Activated CD4-positive, alpha-beta memory T cell treated with anti-CD3 and anti-CD28 coated beads, Interleukin-2, amount 10 ng/mL, durations not matched to agents 7 days and 5 days (primary cell): ENCODE measurements at places on chromosomes 3 and 15.

GRCh38 chr3:127908202-127908601, 6.8 kb upstream of the KBTBD12 start:
- DNase-seq = no peak

DNA sequence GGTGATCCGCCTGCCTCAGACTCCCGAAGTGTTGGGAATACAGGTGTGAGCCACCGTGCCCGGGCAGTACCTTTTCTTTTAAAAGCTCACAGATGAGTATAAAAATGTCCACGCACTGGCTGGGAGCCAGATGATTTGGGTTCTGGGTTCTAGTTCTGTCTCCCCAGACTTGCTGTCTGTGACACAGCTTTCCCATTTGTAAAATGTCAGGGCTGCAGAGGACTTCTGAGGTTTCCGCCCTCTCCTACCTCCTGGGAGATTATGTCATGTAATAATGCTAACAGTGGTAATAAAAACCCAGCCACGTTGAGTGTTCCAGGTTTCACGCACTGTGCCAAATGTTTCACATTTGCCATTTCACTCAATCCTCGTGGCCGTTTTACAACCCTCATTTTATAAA, 1.3 kb upstream of the PPP4R2 start:
- no peak for DNase-seq

GRCh38 chr15:96549136-96549535, 218.6 kb downstream of the NR2F2 start:
- DNase-seq = no peak

- no peak for DNase-seq
Measured at GRCh38 chr15:33500432-33501195, 189.8 kb downstream of the RYR3 start.

DNA sequence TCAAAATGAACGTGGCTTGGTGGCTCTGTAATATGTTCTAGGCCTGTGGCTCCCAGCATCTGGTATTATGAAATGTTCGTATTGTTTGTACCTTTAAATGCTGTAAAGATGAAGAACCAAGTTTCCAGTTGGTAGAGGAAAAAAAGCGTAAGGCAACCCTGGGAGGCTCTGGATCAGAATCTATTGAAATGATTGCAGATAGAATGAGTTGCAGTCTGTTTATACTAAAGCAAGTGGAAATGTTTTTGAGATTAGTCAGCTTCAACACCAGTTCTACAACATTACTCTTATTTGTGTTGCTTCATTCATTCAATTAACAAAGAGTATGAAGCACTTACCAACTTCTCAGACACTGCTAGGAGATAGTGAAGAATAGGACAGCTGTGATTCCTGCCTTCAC, 5.3 kb downstream of the ARL6IP5 start:
- DNase-seq = no peak

DNA sequence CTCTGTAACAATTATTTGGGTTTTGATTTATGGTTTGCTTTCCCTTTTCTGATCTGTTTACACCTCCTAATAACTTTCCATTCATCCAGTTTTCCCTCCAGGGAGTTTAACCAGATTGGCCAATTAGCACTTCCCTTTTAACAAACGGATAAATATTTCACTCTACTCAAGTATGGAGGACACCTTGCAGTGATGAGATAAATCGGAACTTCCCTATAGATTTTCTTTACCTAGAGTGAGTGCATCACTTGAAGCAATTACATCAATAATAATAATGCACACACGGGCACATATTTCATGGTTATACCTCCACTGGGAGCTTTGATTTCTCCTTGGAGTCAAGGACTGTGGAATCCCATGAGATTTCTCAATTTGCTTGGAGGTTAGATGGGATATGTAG, 239.1 kb upstream of the CFAP20DC start:
- DNase-seq = no peak

- peak; percentile 59 for DNase-seq
Measured at GRCh38 chr3:149808209-149808829, 4.7 kb upstream of the RNF13 start.

- DNase-seq = no peak
Measured at GRCh38 chr3:17059989-17060550, 175.3 kb downstream of the PLCL2 start.

DNA sequence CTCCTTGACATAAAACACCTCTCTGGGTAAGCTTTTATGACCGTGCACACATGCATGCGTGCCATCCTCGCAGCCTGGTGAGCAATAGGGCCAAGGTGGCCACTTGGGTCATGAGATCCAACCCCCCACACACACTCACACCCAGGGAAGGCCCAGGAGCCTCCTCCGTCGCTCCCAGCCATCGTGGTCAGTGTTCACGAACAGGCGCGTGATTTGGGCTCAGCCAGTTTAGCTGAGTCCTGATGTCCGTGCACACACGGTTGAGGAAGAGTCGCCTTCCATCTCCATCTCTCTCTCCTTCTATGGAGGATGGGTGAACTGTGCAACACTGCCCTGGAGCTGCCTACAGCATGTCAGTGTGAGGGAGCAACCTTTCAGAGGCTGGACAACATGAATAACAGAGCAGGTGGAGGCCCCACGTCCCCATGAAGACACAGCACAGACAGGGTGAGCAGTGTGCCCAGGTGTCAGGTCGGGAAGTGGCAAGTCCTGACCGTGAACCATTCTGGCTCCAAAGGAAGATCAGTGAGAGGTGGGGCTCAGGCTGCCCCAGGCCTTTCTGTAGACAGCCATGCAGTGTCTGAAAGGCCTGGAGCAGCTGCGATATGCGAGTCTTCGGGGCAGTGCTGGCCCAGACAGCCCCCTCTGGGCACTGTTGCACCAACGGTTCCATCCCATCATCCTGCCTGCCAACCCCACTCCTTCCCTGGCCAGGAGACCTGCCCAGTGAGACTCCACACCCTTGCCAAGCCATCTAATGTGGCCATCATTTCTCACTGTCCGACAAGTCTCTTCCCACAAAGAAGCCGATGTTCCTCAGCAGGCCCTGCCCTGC, 253.4 kb downstream of the OCA2 start:
- DNase-seq = no peak

- DNase-seq = no peak
Measured at GRCh38 chr3:148006508-148006907, 597.3 kb downstream of the ZIC1 start.

DNA sequence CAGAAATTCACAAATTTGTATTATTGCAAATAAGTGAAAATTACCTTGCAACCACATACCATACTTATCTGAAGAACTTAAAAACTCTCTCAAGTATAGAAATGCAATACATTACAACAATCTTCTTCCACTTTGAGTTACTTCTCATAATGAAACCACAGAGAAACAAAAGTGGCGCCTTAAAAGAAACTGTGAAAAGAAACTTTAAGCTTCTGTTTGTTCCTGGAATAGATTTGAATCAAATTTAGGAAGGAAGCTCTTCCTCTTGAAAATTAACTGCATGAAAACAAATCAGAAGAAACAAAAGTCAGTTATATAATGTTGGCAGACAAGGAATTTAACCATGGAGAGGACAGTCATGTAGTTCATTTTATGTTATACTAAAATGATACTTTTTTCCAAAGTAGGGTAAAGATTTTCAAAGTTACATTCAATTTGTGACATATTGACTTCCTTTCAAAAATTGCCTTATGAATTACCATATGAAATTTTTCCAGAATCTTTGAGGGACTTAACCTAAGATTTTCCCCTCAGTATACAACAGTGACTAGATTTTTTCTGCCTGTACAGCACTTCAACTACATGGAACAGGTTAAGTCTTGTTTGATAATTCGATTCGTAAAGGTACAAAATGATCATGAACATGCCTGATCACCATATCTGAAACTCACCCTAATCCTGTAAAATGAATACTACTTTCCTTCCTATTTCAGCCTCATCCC, 57.6 kb upstream of the TNFSF10 start:
- DNase-seq = no peak

DNA sequence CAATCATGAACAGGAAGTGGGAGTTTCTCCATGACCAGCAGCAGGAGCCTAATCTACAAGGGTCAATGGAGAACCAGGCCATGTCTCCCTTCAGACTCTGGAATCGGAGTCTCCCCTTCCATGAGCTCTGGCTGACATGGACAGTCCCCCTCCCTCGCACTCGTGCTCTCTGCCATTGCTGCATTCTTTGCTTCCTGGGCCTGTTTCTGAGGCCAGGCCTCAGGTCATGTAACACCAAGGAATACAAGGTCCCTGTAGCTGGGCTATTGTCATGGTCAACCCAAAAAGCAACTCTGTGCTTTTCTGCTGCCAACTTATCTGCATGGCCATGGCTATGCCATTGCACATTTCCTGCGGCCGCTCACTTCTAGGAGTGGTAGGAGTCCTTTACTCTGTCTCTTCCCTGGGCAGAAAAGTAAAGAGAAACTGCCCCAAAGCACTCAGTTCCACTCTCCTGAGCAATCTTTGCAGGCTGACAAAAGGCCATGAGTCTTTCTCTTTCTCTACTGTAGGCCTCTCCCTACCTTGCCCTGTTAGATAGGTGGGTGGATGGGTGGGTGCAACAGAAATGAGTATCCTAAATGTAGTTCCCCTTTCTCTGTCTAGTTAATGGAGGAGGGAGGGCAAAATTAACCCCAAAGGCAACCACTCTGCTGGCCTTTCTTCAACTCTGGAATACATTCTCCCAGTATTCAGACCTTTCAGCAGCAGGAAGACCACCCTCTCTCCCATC, 40.8 kb upstream of the PROK2 start:
- no peak for DNase-seq

DNA sequence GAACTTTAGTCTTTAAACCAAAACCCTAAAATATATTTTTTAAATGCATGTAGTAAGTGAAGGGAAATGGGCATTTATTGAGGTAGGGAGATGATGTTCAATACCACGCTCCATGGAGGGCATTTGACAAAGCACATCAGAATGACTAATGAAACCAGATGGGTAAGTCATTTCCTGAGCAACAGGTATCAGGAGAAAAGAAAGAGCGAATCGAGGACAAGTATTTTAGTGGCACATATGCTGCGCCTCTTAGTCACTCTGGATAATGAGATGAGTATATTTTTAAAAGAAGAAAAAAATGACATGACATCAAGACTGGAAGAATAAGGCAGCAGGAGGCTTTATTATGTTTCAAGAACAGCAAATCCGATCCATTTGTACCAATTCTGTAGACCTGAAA, 129.0 kb upstream of the ARHGEF3 start:
- no peak for DNase-seq

DNA sequence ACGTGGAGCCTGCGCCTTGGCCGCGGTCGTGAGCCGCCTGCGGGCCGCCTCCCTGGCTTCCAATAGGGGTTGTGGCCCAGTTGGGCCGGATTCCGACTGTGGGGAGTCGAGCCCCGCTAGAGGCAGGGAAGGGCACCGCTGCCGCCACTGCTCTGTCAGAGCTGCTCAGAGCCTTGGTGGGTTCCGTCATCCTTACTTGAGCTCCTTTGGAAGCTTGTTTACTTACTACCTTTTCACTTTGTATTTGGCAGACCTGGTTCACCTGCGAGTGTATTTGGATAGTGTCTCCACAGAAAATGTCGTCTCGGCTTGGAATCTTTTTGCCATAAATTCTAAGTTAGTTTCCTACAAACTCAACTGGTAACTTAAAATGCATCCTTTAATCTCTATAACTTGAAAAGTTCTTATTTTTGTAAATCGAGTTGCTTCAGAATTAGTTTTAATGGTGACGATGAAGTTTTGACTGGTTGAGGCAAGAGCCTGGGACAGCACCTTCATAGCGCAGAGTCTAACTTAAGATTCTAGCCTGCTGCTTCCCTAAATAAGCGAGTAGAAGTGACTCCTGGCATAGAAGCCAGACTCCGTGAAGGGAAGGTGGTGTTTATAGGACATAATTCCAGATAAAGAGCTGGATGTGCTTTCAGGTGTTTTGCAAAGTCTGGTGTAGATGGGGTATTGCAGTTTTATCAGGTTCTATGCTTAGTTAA, 800 bp downstream of the DAG1 start:
- no peak for DNase-seq

GRCh38 chr3:42188376-42188775, 77.6 kb downstream of the CCK start:
- DNase-seq = no peak

DNA sequence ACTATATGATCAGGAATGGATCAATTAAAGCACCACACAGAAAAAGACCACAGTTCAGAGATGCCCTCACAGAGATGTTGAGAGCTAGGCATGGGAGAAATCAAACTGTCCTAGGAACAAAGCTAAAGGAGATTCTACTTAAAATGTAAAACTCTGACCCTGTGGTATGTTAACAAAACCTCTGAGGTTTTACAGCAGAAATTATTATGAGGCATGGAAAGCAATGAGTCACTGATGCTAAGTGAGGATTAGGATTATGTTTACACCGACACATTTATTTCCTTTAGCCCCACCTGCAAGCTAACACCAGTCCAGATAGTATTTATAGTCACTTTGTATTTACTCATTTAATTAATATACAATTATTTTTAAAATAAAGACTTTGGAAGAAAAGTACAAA, 1242.2 kb downstream of the OTOL1 start:
- no peak for DNase-seq

DNA sequence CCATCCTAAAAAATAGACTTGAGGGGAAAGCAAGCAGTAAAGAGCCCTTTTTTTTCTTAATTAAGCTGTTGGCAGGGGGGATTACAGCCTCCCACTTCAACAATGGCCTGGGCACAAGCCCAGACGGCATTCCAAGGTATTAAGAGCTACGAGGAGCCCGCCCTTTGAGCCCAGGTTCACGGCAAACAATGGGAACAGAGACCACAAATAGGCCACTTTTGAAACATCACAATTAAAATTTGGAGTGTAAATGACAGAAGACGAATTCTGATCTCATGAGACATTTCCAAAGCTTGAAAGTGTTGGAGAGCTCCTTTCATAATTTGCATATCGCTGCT, 8.9 kb downstream of the CHSY1 start:
- no peak for DNase-seq

DNA sequence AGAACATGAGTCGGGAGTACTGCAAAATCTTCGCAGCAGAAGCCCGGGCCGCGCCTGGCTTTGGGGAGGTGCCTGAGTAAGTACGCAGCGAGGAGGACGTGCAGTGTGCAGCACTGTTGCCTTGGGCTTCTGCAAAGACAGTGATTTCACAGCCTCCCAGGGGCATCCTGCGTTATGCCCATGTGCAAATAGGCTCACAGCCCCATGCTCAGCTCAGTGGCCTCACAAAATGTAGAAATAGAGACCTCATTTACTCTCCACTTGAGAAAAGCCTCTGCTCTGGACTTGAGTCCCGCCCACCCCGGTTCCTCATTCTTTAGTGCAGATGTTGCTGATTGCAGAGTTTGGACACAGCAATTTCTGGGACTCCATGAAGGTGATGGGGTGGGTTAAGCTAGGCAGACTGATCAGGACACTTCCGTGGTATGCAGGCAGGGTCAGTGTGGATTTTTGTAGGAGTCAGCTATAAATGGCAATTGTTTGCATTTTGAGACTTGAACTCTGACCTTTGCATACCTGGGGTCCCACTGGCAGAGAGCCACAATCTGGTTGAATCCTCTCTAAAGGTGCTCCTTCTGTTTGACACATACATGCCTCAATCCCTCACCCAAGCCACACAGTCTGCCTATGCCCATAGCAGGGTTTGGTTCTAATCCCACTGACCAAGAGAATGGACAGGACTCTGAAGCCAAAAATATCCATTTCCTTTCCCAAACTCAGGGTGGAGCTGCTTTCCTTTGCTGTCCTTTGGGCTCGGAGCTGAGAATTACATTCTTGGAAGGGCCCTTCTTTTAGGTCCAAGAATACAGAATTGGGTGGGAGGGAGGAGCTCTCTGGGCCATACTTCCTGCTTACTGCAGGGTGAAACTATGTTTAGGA, 20.7 kb upstream of the SLC28A1 start:
- no peak for DNase-seq

GRCh38 chr3:197443506-197443905, 112.3 kb downstream of the BDH1 start:
- no peak for DNase-seq

- DNase-seq = no peak
Measured at GRCh38 chr3:98445949-98446406, 17.0 kb upstream of the OR5K1 start.
